ENCODE measurements at places on chromosomes 5 and 9.

DNA sequence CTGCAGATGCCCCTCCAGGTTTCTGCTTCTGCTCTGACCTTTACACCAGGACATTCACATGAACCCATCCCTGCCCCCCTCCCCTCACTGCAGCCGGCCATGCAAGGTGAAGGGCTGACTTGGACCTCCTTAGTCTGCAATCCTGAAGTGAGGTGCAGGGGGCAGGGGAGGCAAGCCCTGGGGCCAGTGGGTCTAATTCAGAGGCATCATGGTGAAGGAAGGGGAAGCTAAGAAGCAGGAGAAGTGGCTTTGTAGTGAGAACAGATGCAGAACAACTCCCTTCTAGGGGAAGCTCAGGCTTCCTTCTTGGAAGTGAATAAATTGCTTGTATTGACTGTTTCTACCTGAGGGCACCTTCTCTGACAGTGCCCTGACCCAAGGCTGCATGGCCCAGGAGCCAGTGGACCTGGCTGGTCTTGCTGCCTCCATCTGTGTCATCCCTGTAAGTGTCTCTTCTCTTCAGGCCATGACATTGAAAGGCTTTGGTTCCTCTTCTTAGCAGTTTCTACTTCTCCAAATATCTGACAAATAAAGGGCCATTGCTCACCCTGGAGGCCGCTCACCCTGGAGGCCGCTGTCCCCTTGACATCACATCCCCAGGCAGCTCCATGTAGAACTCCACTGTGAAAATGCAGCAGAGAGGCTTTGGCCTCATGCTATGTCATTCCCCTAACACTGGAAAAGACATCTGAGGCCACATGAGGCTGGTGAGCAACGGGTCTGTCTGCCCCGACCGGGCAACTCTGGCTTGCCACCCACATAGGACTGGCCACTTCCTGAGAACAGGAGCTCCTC is 55.3 kb downstream of the GADD45G start:
- DNase-seq, result no peak

- no peak for DNase-seq
These were observed 400.4 kb downstream of the OSTF1 start for GRCh38 chr9:75488719-75489110.

DNA sequence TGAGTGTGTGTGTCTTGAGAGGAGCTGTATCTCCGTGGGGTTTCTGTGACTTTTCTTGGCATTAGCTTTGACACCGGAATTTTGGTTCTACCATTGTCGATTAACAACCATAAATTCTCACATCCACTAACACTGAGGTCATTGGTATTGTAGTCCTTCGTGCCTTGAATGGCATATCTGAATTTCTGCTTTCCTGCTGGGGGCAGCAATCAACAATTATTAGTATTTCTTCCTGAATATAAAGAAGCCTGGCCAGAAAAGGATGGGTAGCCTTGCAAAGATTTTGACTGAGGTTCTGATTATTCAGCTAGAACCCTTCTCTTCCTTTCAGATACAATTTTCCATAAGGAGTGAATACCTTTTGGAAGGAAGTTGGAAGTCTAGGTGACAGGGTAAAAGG is 33.5 kb upstream of the SHOC1 start:
- DNase-seq, result no peak

DNA sequence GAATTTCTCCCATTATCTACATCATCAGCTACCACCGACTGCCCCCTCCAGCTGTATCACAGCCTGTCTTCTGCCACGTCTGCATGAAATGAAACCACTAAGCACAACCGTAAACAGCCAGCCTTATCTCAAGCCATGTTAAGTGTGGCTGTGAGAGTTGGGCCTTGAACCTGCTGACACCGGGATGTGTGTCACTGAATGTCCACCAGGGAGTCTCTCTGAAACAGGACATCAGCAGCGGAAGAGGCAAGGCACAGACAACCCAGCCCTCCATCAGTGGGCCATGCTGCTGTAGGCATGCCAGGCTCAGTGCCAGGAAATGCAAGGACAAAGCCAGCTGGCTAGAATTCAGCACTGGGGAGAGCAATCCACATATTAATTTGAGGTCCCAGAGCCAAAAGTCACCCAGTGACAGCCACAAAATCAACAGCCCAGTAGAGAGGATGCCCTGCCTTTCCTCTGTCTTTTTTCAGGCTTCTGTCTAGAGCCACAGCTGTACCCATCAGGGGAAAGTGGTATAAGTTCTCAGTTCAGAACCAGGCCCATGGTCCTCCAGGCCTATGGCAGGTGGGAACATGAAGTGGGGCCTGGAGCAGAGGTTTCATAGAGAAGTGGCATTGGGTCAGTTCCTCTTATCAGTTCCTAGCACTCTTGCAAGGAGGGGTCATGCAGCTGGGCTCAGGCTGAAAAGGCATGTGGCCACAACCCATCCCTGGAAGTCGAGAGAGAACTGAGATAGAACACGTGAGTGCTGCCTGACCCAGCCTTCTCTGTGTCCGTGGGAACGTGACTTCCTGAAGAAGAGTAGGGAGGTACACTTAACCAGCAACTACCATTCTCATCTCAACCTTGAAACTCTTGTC is 199.4 kb downstream of the ESM1 start:
- no peak for DNase-seq

- no peak for DNase-seq
These were observed 46.7 kb downstream of the SLCO4C1 start for GRCh38 chr5:102249381-102249780.

- no peak for DNase-seq
These were observed 182.5 kb downstream of the EDIL3 start for GRCh38 chr5:84202136-84202535.

DNA sequence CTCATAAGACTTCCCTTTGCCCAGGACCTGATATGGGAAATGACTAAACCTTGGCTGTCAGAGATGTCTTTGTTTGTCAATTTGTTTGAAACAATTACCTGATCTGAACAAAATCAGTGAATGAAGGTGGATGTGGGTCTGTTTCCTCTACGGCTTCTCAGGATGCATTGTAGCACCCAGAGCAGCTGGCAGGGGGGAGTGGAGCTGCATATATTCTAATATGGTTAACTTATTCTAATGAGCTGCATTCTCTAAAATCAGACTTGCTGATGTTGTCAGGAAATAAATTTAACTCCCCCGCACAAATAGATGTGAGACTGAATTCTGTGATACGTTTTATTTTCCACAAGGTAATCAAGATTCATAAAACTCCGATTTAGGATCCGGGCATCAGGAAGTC is 665.4 kb downstream of the MAT2B start:
- DNase-seq, result no peak

GRCh38 chr9:92763721-92764380 is 782 bp downstream of the BICD2 start:
- DNase-seq, result no peak

DNA sequence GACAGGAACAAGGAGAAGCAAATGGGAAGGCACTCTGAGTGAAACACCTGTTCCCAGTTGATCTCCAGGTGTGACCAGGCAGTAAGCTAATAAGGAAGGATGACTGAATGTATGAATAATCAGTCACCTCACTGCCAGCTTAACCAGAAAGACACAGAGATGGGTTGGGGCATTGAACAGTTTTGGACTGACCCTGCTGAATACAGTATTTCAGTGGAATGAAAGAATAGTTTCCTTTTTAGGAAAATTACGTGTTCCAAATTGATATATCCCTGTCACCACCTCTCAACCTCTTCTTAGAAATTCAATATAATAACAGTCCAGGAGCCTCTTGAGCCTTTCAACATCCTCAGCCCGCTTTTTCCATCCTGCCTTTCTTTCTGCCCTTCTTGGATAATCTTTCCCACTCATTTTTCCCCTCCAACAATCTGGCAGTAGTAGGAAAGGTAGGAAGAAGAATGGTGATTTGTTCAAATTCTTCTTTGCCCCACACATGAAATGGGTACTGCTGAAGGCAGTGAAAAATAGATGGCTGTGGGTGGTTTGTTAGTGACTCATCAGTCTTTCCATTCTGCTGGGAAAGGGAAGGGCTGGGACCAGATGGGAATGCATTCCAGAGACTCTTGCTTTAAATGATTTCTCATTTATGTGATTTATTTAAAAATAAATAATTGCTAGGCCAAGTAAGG is 117.9 kb downstream of the ZSWIM6 start:
- no peak for DNase-seq

- DNase-seq, result no peak
These were observed 257.6 kb downstream of the ARHGEF28 start for GRCh38 chr5:73883646-73884045.
